NCI-H2171 treated with DMSO at 0.1 percent for 48 hours (cell line): ENCODE measurements at places on chromosomes 12 and 14.

DNA sequence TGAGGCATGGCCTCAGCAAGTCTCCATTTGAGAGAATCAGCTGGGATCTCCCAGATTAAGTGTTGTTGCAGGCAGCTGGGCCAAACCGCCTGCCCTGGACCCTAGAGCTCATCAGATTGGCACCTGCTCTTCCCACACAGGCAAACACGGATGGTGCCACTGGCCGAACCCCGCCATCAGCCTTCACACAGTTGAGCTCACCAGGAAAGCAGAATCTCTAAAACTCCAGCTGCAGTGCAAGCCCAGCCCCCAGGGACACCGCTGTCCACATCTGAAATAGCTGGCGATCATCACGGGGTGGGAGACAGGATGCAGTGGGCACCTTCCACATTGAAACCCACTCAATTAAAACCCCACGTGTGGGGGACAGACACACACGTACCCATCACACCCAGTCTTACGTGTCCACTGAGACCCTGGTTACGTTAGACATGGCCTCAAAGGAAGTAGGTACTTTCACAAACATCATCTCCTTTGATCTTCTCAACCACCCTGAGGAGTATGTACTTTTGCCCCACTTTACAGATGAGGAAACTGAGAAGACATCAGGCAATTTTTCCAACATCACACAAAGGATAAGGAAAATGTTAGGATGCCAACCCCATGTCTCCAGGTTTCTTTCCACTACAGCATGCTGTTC, 88.8 kb downstream of the SINHCAF start:
- DNase-seq, result no peak

DNA sequence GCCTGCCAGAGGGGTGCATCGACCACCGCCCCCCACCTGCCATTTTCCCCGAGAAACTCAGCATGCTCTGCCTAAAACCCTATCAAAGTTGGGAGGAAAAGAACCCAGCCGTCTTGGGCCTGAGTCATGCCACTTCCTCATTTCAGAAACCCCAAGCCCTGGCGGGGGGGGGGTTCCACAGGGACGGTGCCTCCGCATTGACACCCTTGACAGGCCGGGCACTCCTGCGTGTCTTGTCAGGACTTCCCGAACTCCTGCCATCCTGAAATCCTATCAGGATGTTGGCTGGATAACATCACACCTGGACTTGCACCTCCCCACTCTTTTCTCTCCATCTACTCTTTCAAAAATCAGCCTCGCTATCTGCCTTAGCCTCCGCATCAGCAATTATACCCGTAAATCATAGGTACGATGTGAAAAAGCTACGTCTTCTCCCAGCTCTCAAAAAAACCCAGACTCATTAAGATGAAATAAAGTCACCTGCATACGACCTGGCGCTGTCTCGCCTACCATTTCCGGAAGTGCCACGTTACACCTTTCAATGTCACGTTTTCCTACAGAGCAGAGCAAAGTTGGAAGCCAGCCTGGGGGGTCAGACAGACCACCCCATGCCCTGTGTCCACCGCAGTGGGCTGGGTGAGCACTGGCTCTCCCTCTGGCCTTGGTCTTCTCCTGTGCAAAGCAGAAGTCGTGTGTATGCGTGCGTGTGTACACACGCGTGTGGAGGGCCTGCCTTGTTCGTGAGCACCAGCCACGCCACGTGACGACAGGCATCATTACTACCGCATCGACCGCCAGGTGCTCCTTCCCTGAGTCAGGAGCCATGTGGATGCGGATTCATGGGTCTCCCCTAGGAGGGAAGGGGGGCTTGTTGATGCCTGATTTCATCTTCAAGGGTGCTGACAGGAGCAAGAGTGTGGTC, 96.7 kb downstream of the RFLNA start:
- DNase-seq, result no peak

DNA sequence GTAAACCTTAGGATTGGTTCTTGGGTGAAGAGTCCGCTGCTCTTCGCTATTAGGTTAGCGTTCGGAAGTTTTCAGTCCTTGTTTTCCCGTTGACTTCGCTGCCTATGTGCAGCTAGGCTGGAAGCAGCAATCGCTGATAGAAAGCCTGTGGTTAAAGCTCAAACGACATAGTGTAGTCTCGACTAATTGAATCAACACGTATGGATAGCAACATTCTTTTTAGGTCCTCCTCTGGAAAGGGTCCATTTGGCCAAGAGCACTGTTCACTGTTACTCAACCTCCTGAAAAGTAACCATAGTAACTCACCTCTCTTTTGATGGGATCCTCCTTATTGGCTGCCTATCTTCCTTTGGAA, 355.5 kb downstream of the SNAPC1 start:
- DNase-seq, result no peak

DNA sequence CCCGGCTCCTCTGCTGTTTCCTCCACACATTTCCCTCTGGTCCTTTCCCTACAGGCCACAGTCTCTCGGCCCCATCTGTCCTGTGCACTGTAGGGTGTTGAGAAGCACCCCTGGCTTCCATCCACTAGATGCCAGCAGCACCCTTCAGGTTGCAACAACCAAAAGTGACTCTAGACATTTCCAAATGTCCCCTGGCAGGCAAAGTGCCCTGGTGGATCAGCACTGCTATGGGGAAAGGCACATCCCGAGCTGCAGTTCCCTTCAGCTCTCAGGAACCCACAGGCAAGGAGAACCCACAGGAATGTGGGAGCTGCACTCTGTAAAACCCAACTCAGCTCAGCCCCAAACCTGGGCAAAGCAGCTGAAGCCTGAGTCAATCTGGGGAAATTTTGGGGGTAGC, 77.0 kb downstream of the RBM19 start:
- DNase-seq, result no peak

- no peak for DNase-seq
These were observed 98.3 kb downstream of the CFAP54 start for GRCh38 chr12:96587691-96588090.

DNA sequence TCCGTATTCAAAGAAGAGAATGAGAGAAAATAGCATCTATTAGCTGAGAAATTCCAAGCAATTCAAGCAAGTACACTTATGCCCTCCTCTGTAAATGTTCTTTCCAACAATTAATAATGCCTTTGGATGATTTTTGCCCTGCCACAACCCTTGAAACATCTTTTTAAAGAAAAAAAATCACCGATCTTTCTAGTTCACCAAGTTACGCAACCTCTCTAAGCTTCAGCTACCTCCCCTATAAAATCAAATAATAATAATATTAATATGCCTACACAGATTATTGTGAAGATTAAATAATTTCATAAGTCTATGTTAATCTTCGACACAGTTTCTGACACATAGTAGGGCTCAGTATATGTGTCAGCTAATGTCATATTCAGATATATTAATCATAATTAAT, 19.1 kb downstream of the DEPDC4 start:
- DNase-seq, result no peak
